AG09319 (cell line): ENCODE measurements at places on chromosomes 12 and 14.

DNA sequence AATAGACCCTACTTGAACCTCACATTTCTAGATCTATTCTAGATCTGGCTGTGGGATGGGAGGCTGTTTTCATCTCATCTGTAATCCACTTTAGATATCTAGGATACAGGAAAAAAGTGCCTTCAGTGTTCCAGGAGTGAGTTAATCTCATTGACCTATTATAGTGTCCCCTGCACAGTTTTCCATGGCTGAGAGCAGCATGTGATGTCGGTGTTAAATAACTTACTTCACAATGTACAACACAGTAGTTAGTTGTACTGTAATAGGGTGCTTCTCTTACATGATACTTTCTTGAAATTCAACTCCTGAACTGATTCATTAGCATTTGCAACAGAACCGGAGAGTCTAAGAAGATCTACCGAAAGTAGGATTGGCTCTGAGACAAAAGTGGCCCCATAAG, 62.6 kb downstream of the TMEM117 start:
- DNase-seq, result no peak

DNA sequence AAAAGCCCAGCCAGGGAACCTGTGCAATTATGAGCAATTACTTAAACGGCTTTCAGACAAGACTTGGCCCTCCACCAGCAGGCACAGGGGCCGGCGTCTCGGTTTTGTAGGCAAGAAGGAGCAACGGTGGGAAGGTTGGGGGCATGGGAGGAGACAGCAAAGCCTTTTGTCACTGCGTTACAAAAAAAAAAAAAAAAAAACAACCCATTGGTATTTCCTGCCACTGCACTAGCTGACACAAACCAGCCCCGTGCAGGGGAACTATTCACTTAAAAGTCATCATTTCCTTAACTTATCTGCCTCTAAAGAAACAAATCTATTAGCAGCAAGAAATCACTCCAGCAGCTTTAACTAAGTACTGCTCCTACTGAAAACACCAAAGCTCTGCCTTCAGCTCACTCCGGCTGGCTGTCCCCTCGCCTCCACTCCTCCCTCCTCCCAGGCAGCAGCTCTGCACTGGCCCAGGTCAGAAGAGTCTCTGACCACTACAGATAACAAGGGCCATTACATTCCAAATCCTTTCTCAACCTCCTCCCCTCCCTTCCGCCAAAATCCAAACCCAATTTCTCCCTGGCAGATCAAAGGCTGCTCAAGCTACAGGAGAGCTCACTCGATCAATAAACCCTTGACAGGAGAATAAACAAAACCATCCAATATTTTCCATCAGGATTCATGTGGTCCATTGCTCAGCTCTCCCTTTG, 105.2 kb upstream of the CDKN3 start:
- DNase-seq, result no peak

GRCh38 chr12:98644433-98644711, 216 bp downstream of the IKBIP start:
- DNase-seq, result peak; percentile 14

DNA sequence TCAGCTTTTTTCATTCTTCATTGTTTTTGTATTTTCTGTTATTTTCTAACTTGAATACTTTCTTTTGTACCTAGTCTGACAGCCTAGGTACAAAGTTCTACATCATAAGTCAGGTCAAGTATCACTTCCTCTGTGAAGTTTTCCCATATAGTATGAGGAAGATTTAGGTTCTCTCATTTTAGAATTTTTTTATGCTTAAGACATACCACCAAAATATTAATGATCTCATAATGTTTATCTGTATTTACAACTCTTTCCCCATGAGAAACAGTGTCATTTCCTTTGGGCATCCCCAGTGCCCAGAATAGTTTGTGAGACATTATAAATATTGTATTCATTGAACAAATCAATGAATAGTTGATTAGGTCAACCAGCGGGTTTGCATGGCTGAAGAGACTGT, 3.1 kb upstream of the ATF7IP start:
- DNase-seq, result no peak

DNA sequence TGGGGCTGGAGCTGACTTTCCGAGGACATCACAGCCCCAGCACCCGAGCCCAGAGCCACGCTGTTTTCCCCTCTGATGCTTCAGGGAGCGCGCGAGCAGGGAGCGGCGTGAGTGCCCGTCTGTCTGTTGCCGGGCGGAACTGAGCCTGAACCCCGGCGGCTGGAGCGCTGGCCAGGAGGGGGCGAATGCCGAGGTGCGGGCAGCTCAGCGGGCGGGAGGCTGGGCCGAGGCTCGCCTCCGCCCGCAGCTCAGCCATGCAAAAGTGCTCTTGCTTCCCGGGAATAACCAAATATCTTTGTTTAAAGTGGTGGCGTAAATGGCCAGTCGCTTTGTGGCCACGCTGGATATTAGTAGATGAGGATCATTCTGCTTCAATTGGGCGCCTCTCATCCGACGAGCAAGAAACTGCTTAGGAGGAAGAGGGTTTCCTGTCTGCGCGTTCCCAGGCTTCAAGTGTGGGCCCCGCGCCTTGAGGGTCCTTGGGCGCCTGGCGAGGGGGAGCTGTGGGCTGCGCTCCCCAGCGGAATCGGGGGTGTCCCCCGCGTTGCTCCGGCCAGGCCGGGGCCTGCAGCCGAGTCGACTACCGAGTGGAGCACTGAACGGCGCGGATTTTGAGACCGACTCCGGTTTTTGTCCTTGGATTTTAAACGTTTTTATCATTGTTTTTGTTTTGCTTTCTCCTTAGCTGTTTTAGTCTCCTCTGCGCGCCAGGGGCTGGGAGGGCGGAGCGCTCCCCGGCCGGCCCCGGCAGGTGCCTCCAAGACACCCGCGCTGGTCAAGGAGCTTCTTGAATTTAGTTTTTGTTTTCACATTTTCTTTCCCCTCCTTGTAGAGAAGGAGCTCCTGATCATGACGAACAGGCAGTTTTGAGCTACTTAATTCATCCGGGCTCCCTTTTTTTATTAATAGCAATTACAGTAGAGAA, 831 bp upstream of the NKX2-1 start:
- no peak for DNase-seq

GRCh38 chr12:108732489-108733229, 1.3 kb upstream of the CORO1C start:
- DNase-seq, result no peak

DNA sequence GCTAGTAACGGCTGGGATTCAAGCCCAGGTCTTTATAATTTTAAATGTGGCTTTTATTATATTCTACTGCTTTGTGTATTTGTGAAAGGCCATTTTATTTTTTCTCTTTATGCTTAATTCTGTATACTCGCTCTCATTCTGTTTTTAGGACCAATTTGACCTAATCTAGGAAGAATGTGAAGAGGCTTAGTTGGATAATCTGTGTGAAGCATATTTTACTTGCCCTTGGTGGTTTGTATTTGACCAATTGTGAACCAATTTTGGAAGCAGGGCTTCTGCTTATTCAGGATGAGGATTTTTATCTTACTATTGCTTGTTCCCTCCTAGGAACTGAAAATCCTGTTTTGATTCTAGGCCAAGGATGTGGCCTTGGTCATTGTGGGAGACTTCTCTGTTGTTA, 113.1 kb downstream of the TTC6 start:
- no peak for DNase-seq

DNA sequence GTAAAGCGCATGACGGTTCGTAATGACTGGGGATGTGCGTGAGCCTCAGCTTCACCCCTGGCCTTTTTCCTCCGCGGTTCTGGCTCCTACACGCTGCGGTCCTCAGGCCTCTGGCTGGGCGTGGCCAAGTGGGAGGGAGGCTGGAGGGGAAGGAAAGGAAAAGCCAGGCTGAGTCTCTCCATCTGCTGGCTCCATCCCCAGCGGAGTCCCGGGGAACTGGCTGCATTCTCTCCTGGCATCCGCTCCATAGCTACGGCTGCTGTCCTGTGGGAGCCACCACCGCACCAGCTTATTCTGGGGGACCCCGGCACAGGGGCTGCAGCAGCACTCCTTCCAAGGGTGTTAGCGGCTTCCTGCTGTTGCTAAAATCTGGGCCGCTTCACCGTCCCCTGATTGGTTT, 68.2 kb upstream of the SLC24A4 start:
- DNase-seq, result peak; percentile 8

- DNase-seq, result no peak
Measured at GRCh38 chr12:85805654-85806053, 30.6 kb downstream of the RASSF9 start.

- DNase-seq, result peak; percentile 25
Measured at GRCh38 chr12:31491841-31492598, 98.9 kb downstream of the DENND5B start.
